Forelimb muscle (tissue), 1 donor: ENCODE measurements at places on chromosomes 6 and 20.

DNA sequence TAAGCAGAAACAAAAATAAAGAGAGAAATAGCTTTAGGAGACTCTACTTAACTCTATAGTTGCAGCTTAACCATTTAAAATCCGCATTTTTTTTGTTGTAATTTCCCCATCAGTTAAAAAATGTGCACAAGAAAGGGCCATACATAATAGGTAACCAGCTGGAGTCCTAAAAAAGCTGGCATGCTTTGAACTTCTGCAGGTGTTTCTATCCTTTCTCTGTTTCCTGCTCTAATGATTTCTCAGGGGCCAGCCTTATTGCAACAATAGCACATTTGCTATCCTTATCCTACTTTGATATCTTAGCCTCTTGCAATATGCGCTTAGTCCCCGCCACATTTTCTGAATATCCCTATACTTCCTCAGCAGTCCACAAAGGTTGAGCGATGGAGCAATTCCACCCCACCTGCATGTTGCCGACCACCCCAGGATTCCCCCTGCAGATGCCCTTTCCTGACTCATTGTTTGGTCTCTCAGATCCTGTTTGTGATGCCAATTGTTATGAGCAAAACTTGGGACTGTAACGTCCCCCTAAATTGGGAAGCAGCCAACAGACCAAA, 48.5 kb downstream of the TRIM27 start:
- DNase-seq: no peak

DNA sequence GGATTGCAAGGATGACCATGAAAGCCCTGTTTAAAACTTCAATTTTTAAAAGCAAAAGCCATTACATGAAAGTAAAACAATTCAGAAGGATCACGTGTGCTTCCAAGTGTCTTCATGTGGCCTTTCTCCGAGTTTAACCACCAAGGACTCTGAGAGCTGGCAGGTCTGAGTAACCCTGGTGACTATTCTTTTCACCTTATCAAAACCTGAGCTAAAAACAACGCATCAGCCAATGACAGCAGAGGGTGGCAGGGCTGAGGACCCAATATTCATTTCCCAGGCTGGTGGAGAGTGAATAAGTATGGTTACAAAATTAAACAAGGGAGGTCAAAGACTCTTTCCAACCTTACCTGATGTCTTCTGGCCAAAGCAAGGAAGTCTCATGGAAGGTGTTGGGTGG, 46.7 kb downstream of the DNAAF9 start:
- no peak for DNase-seq

GRCh38 chr6:105642708-105643107, 239.8 kb upstream of the PREP start:
- no peak for DNase-seq

- no peak for DNase-seq
Observed at GRCh38 chr6:40083141-40083920, 149.1 kb upstream of the MOCS1 start.

- DNase-seq: no peak
Observed at GRCh38 chr6:81933089-81933488, 180.6 kb upstream of the TENT5A start.

DNA sequence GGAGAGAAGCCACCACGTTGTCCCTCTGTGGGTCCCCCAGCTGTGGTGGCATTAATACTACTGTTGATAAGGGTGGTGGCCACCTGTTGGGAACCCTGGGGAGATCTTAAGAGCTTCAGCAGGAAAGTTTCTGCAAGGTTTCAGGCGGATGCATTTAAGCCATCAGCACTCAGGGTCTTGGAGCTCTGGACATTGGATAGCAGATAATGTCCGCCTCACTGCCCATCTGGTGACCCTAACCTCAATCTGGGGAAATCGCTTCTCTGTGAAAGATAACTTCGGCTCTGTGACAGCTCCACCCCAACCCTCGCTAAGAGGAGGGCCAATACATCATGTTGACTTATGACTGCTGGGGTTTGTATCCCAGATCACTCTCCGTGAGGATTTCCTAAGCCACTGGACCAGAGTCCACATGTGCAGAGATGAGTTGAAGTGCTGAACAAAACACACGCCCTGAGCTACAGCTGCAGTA, 92.9 kb downstream of the FOXC1 start:
- DNase-seq: no peak

- DNase-seq: no peak
Observed at GRCh38 chr6:105932440-105932839, 153.7 kb upstream of the PRDM1 start.

DNA sequence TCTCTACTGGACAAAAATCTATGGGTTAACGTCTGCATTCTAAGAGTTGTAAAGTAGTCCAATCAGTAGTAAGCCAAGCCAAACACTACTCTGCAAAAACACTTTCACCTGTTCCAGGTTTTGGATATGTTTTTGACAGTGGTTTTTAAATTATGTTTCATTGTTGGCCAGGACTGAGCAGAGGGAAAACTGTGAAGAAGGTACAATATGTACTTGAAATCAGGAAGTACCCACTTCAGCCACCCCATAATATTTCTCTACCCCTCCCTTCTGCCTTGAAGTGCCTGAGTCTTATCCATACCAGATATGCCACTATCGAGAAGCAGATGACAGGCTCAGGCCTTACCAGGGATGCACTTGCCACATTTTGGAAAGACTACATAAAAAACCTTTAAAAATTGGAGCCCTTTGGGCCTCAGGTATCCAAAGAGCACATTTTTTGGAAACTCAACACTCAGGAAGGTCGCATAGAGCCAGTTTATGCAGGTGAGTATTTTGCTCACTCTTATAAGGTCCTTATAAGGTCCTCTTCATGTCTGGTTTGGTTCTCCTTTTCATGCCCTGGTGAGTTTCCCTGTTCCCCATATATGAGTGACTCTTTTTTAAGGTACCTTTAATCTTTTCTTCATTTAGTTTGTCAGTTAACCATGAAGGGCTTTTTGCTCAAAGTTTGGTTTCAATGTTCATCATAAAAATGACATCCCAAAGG, 859.3 kb upstream of the FLRT3 start:
- DNase-seq: no peak

GRCh38 chr20:50056951-50057713, 55.8 kb downstream of the UBE2V1 start:
- DNase-seq: no peak

DNA sequence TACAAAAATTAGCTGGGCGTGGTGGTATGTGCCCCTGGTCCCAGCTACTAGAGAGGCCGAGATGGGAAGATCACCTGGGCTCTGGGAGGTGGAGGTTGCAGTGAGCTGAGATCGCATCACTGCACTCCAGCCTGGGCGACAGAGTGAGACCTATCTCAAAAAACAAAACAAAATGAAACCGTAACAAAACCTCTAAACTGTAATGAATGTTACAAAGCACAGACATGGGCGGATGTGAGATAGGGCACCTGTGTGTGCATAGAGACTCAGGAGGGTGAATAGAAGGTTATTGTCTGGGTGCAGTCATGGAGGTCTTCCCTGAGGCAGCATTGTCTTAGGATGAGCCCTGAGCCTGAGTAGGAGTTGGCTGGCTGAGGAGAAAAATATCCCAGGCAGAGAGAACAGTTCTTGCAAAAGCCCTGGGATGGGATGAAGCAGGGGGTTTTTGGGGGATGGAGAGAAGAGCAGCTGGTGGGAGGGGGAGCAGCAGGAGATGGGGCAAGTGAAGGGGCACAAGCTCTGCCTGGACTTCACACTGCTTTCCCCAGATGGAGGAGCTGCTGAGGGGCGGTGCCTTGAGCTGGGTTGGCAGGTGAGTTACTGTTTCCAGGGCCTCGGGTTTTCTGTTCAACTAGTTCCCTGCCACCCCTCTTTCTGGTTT, 5.2 kb downstream of the BCAS4 start:
- DNase-seq: no peak

DNA sequence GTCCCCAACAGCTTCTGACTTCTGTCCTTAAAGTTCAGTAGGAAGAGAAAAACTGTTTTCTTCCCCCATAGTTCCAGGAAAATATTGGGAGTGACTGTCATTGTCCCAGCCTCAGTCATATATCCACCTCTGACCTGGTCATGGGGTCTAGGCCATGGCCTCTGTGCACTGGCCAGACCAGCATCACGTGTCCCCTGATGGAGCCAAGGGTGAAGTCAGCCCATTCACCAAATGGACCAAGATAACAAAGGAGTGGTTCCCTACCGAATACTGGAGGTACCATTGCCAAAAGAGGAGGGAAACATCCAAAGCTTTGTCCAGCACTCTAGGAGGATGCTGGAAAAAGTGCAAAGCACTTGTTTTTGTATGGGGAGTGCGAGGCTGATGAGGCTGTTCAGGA, 395.4 kb downstream of the TAF4 start:
- no peak for DNase-seq

- DNase-seq: no peak
Observed at GRCh38 chr6:149859938-149860337, 4.2 kb downstream of the LRP11 start.

- DNase-seq: no peak
Observed at GRCh38 chr6:152461556-152461955, 175.6 kb downstream of the SYNE1 start.

DNA sequence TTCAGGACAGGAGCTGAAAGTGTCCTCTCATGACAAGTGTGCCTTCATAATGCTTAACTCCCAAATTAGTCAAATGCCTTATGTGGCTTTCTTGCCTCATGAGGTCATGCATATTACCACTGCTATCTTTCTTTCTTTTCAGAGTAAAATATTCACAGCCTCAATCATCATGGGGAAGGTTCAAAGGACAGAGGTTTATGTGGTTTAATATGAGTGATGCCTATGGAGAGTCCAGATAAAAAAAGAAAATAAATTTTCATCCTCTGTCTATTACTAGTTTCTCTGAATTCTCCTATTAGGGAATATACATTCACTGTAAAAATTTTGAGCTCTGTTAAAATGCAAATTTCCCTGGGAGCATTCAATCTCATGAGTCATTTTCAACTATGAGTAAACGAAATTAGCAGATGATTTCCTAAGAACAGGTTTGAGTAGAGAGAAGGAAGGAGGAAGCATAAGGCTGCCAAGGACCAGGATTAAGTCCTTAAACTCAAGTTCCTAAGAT, 396.9 kb upstream of the ADGRB3 start:
- DNase-seq: no peak

DNA sequence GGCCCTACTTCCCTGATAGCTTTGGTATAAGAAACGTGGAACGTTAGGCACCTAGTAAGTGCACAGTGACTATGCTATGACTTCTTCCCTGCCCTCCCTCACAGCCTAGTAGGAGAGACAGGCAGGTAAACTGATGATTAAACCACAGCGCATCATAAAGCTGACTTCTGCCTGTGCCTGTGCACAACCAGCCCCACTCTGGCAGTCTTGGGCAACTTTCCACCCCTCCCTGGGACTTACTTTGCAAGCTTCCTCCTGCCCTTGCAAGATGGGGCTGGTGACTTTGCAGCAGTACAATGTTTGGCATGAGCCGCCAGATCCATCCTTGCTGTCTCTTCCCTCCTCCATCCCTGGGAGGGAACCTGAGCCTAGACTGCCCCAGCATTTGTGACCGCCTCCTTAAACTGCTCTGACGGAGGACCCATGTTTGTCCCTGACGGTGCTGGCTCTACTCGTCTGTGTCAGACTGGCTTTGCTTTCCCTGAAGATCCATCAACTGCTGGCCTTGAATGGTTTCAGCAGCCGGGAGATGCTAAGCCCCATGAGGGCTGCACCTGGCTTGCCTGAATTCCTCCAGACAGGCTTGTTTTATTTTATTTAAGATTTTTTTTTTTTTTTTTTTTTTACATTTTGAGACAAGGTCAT, 36.1 kb downstream of the EFCAB8 start:
- DNase-seq: no peak

DNA sequence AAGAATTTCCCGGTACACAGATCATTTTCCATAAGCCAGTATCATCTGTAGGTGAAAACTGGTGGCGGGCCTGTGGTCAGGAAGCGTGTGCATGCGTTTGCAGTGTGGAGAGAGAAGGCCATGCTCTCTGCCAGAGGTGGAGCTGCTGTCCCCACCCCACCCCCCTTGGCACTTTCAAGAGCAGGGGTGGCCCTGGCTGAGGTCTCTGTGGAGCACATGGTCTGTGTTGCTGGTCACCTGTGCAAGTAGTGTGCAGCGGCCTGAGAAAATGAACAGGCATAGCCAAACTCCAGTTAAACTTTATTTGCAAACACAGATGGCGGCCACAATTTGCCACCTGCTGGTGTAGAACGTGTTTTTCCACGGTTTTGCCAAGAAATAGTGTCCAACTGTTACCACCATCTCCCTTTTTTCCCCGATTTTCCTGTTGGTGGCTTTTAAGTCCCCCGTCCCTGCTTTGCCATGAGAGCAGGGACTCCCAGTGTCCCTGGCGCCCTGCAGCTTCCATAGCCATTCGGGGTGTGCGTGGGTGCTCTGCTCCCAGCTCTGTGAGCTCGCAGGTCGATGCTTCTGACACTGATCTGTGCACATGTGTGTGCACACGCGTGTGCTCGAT, 2.5 kb downstream of the ADRM1 start:
- DNase-seq: no peak

- DNase-seq: no peak
Observed at GRCh38 chr6:159852877-159853276, 37.9 kb upstream of the MAS1 start.

DNA sequence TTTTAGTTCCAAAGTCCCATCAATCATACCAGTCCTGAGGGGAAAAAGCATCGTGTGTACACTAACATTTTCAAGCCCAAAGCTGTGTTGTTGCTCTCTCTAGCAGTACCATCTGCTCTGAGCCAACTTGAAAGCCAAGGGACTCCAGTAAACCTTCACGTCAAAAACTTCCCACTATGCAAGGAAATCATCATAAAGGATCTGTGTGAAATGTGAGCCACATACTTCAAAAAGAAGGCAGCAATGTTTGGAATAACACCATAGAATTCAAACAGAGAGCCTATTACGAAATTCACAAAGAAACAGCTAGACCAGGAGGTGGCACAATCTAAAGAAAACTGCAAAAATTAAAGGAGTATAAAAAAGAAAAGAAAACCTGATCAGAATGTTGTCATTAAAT, 399.8 kb upstream of the EPHA7 start:
- no peak for DNase-seq

GRCh38 chr20:4411744-4412143, 310.0 kb upstream of the PRND start:
- DNase-seq: no peak

- no peak for DNase-seq
Observed at GRCh38 chr6:109323241-109323640, 59.0 kb downstream of the CD164 start.

DNA sequence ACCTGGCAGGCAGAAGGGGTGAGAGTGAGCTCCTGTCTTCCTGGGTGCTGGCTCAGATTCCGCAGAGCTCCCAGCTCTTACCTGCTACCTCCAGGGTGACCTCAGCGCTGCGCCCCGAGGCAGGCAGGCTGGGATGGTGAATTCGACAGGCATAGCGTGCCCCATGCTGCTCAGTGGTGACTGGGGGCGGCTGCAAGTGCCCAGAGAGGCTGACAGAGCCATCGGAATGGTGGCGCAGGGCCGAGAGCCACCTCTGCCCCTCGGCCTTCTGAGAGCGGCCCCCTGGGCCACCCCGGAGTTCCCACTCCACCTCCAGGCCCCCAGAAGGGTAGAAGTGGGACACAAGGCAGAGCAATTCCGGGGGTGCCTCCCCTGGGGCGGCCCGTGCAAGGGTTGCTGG, 5.5 kb upstream of the RGL2 start:
- no peak for DNase-seq

DNA sequence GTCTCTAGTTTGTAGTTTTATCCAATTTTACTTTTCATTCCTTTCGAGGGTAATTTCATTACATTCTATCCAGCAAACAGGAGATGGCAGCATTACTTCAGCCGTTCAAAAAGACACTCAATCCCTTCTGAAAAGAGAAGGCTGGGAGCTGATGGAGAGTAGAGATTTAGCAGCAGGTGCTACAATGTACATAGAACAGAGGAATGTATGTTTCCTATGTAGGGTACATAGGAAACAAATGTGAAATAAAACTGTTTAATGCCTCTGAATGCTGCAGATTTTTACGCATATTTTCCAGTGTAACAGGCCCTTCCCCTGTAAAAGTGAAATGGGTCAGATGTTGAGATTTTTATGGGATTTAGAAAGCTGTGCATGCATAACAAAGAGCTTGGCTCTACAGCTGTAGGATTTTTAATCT, 16.0 kb downstream of the RPS12 start:
- DNase-seq: peak; percentile 40
